A549 treated with ZK216348 at 1 μM for 4 hours (cell line): ENCODE measurements at places on chromosomes 5 and 9. TPM values are rescaled to one million over a fixed set of nuclear protein-coding genes. Genes with fewer than 3 reads are reported as not detected.

C5orf15 gene
- total RNA-seq: 44.8 to 60.1 TPM (median 55.1 TPM) in 5 replicates

C7 gene
- total RNA-seq: not detected in 5 replicates

SLC34A1 gene
- not detected in 5 replicates for total RNA-seq

FRRS1L gene
- total RNA-seq: 0.15 to 0.47 TPM (median 0.19 TPM) in 5 replicates

GLRA1 gene
- not detected in 5 replicates for total RNA-seq

EIF4E1B gene
- total RNA-seq: not detected in 5 replicates
